ENCODE measurements at places on chromosomes 16 and 17. TPM values are rescaled to one million over a fixed set of nuclear protein-coding genes. Genes with fewer than 3 reads are reported as not detected.

DNA sequence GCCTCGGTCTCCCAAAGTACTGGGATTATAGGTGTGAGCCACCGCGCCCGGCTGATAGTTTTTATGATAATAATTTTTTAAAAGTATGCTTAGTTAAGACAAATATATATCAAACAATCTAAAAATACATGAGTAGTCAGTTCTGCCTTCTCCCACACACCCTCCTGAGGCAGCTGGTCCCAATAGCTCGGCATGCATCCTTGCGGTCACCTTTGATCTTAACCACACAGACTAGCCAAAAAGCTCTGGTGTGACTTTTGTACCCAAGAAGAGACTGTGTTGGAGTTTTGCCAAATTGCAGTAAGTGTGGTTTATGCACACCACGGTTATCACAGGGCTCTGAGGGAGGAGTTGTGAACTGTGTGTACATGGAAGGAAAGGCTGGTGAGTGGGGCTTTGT is 25.6 kb downstream of the ATP6V0A1 start:
- no peak for DNase-seq

GRCh38 chr16:4371357-4372000 is at the start of gene VASN:
Gene VASN, plus strand, starts transcription at chr16:4371848. Its CDS starts 9,030 bp downstream, at chr16:4380878.
- peak; percentile 92 for DNase-seq

DNA sequence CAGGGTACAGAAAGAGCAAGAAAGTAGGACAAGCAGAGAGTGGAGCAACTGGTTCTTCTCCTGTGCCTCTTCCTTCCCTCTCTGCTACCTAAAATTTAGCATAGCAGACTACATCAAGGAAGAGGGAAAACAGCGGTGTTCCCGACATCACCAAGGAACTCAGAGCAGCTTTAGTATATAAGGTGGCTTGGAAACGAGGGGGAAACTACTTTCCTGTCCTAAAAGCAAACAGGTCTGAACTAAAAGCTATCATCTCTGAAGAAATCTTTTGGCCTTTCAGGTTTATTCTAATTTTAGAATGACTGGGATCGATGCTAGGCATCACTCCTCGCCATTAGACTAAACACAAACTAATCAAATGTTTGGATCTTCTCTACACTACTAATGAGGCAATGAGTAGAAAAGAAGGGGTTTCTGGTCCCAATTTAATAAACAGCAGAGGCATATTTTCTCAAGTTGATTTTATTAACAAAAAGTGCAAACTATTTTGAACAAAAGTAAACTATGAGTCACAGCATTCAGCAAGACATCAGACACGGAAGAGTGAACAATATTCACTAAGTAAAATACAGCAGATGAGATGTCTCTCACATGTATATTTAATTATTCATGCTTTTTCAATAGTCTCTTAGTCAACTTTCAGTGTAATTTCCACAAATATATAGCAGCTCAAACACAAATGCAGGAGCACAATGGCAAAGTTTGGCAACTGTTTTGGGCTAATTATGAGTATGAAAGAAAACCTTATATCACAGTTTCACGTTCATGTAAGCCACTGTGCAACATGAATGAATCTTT is 108.7 kb downstream of the TRIM37 start:
- no peak for DNase-seq

GRCh38 chr16:51433599-51433998 is 282.5 kb upstream of the SALL1 start:
- DNase-seq, result no peak

Gene WSB1
- total RNA-seq, result 236 TPM

Gene SOCS7
- total RNA-seq, result 28.1 TPM

- no peak for DNase-seq
Measured at GRCh38 chr16:89572073-89572484, 3.5 kb upstream of the CPNE7 start.

DNA sequence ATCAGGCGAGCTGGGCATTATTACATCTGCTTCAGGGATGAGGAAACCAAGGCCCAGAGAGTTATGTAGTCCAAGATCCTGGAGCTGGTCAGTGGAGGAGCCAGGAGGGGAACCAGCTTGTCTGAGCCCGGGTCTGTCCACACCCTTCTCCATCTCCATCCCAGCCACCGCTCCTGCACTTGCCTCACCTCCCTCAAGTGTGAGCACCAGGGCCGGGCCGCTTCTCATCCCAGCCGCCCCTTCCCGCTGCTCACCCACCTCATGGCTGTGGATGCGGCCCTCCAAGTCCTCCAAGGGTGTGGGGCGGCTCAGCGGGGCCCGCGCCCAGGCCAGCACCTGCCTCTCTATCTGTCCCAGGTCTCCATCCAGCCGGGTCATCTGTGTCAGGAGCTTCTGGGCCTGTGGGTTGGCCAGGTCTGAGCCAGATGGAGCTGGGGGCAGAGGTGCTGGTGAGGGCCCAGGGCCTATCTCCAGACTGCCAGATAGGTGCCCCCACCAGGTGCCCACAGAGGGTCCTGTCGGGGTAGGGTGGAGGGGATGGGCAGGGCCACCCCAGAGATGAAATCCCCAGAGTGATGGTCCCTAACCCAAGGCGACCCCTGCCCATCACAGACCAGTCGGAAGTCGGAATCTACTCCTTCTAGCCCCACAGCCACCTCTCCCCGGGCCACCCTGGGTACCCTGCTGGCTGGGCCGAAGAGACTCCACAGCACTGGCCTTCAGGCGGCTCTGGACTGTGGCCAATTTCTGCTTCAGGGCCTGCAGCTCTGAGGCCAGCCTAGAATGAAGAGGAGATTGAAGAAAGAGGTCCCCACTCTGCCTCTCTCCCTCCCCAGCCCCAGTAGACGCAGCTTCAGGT is 9.4 kb downstream of the EVPL start:
- DNase-seq, result no peak

- peak; percentile 67 for DNase-seq
Measured at GRCh38 chr17:2792366-2793169, 3.7 kb upstream of the RAP1GAP2 start.

Gene C16orf46
- total RNA-seq, result 3.9 TPM

Gene GLG1
- 136 TPM for total RNA-seq

- peak; percentile 18 for DNase-seq
Measured at GRCh38 chr17:21352221-21352980, 23.8 kb upstream of the KCNJ12 start.

DNA sequence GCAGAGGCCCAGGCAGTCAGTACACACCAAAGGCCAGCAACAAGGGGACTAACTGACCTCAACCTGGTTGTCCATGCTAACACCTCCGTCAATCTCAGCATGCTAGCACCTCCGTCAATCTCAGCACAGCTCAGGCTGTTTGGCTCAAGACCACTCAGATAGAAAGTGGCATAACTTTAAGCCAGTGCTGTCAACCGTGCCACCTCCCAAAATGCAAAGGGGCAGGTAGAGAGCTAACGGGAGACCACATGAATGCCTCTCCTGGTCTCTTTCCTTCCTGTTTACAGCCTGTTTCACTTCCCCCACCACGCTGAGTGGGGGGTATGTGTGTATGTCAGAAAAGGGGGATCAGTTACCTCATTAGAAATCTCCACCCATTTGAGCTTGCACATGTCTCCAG is 3.3 kb downstream of the UBTF start:
- DNase-seq, result no peak

- DNase-seq, result peak; percentile 12
Measured at GRCh38 chr17:78709751-78710181, 72.3 kb downstream of the CYTH1 start.

- no peak for DNase-seq
Measured at GRCh38 chr17:43758497-43759174, at the start of gene SOST. Gene SOST, minus strand, starts transcription at chr17:43758791. Its CDS starts 50 bp downstream, at chr17:43758741.

- no peak for DNase-seq
Measured at GRCh38 chr16:20611975-20612481, 35.9 kb upstream of the ACSM2B start.

- DNase-seq, result no peak
Measured at GRCh38 chr17:72354071-72354470, 233.3 kb downstream of the SOX9 start.

- no peak for DNase-seq
Measured at GRCh38 chr16:85374571-85374872, 238.6 kb upstream of the GSE1 start.

Gene SMPD3
- not detected for total RNA-seq

DNA sequence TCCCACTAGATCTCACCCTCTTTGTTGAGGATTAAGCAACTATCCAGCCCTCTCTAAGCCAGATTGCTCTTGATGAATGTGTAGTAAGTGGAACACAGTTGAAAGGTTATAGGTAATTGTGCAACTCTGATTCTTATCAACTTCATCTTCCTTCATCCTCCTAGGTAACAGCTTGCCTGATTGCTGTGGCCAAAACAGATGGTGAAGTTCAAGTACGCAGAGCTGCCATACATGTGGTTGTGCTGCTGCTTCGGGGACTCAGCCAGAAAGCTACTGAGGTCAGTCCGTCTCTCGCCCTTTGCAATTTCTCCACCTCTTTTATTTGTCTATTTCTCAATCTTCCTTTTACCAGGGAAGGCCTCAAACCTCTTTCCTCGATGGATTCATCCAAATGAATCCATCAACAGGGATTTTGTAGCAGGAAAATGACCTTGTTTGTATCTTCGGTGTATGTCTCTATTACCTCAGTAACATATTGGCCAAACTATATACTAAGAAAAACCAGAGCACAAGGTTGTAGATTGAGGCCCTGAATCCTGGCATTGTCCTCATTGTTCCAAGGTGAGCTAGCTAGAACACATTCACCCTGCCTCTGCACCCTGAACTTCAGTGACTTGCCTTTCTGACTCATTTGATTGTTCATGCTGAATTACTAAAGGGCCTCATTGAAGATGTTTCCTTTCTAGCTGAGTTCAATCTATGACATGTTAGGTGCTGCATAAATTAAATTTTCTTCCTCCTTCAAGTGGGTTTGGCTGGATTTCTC is 65.1 kb upstream of the HAS3 start:
- no peak for DNase-seq
